Progenitor cell of endocrine pancreas (in vitro differentiated cells): ENCODE measurements at places on chromosomes 4 and X.

DNA sequence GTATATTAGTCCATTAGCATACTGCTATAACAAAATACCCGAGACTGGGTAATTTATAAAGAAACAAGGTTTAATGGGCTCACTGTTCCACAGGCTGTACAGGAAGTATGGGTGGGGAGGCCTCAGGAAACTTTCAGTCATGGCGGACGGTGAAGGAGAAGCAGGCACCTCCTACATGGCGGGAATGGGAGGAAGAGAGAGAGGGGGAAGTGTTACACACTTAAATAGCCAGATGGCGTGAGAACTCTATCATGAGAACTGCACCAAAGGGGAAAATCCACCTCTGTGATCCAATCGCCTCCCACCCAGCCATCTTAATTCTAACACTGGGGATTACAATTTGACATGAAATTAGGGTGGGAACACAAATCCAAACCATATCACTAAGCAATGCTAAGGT lies 98.9 kb upstream of the SH3RF1 start:
- H3K27me3 ChIP-seq = no peaks in the 10 kb centered on the region
- H3K4me1 ChIP-seq = no peaks in the 10 kb centered on the region
- no peak overlapping the region for H3K27ac ChIP-seq
- no peak overlapping the region for H3K4me3 ChIP-seq
- DNase-seq = no peak

GRCh38 chr4:67687636-67688035 lies 13.3 kb downstream of the UBA6 start:
- no peak for DNase-seq
- no peak overlapping the region for H3K4me3 ChIP-seq
- no peaks in the 10 kb centered on the region for H3K27me3 ChIP-seq
- H3K36me3 ChIP-seq = peaks cover 12% of the 10 kb centered on the region
- H3K4me1 ChIP-seq = no peaks in the 10 kb centered on the region

DNA sequence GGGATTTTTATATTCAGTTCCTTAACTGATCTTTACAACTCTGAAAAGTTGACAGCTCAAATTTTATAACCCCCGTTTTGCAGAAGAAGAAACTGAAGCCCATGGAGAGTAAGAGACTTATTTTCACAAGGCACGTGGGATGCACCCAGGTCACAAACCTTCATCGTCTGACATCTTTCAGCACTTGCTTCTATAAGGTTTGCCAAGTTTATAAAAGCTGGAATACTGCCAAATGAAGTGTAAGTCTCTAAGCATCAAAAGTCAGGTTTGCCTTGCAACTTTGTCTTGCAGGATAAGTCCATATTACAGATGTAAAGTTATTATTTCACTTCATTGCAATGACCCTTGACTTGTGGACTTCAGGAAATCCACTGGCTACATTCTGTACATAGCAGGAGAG lies 6.3 kb upstream of the KCNIP4 start:
- no peak overlapping the region for H3K4me3 ChIP-seq
- H3K27me3 ChIP-seq = peaks cover 27% of the 10 kb centered on the region
- no peak for DNase-seq
- H3K36me3 ChIP-seq = no peaks in the 10 kb centered on the region

GRCh38 chr4:4247696-4248028 lies 361 bp downstream of the TMEM128 start:
- no peak for DNase-seq
- H3K27me3 ChIP-seq = peaks cover 3% of the 10 kb centered on the region
- peak overlapping the region; percentile 95 for H3K4me3 ChIP-seq
- peak overlapping the region; percentile 99 for H3K27ac ChIP-seq

- H3K4me3 ChIP-seq = peak overlapping the region; percentile 50
- H3K36me3 ChIP-seq = peaks cover 9% of the 10 kb centered on the region
- H3K27me3 ChIP-seq = no peaks in the 10 kb centered on the region
- no peak for DNase-seq
- H3K27ac ChIP-seq = peak overlapping the region; percentile 97
These were observed 68.7 kb downstream of the MGST2 start for GRCh38 chr4:139734201-139734874.

DNA sequence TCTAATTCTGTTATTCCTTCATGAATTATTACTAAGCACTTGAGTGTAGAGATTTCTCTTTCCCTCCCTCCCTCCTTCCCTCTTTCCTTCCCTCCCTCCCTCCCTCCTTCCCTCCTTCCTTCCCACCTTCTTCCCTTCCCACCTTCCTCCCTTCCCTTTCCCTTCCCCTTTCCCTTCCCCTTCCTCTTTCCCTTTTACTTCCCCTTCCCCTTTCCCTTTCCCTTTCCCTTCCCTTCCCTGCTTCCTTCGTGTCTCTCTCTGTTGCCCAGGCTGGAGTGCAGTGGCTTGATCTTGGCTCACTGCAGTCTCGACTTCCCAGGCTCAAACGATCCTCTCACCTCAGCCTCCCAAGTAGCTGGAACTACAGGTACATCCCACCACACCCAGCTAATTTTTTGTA lies 49.4 kb upstream of the RAB40AL start:
- H3K4me1 ChIP-seq = no peaks in the 10 kb centered on the region
- no peak overlapping the region for H3K4me3 ChIP-seq
- no peak overlapping the region for H3K27ac ChIP-seq
- no peak for DNase-seq

GRCh38 chr4:127575888-127576287 lies 56.9 kb upstream of the INTU start:
- no peak for DNase-seq
- H3K4me1 ChIP-seq = no peaks in the 10 kb centered on the region
- H3K27ac ChIP-seq = no peak overlapping the region
- no peaks in the 10 kb centered on the region for H3K36me3 ChIP-seq

GRCh38 chr4:147617841-147618691 lies 869 bp downstream of the TMEM184C start:
- peaks cover 7% of the 10 kb centered on the region for H3K36me3 ChIP-seq
- no peaks in the 10 kb centered on the region for H3K27me3 ChIP-seq
- H3K4me3 ChIP-seq = peak overlapping the region; percentile 93

DNA sequence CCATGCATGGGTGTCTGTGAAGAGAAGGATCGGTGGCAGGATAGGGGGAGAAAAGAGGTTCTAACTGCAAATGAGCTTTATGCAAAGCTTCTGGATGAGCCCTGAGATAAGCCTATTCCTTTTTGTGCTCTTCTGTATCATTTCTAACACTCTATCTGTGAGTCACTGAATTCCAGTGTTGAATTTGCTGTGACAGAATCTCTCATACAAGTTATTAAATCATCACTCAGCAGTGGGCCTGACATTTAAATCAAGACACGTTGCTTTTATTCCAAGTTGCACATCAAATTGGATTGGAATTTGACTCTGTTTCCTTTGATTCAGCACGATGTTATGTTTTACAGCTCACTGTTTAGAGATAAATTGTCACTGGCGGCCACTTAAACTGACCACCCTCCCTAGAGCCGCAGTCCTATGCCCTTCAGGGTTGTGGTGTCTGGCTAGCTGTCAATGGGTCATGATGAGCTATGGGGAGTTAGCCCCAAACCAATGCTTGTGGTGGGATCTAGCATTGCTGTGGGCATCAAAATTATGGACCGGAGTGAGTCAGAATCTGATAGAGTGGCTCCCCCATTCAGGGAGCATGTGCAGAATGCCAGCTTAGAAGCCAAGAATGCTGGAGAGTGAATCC lies 42.7 kb downstream of the LHFPL1 start:
- no peaks in the 10 kb centered on the region for H3K4me1 ChIP-seq
- H3K27me3 ChIP-seq = no peaks in the 10 kb centered on the region
- no peaks in the 10 kb centered on the region for H3K36me3 ChIP-seq
- DNase-seq = no peak
- H3K27ac ChIP-seq = no peak overlapping the region
- H3K4me3 ChIP-seq = no peak overlapping the region

GRCh38 chr4:129583868-129584267 lies 487.9 kb downstream of the C4orf33 start:
- no peak for DNase-seq
- H3K4me1 ChIP-seq = no peaks in the 10 kb centered on the region
- H3K27me3 ChIP-seq = no peaks in the 10 kb centered on the region
- H3K36me3 ChIP-seq = no peaks in the 10 kb centered on the region
- H3K27ac ChIP-seq = no peak overlapping the region
- H3K4me3 ChIP-seq = no peak overlapping the region

DNA sequence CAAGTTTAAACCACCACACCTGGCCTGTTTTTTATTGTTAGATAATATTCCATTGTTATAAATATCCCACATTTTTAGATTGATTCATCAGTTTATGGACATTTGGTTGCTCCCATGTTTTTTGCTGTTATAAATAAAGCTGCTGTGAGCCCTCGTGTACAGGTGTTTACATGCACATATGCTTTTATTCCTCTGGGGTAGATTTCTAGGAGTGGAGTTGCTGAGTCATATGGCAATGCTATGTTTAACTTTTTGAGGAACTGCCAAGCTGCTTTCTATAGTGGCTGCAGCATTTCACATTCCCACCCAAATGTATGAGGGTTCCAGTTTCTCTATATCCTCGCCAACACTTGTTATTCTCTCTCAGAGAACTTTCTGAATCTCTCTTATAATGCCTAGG lies 90.5 kb downstream of the TBL1X start:
- H3K4me1 ChIP-seq = peaks cover 4% of the 10 kb centered on the region
- peaks cover 2% of the 10 kb centered on the region for H3K36me3 ChIP-seq
- H3K4me3 ChIP-seq = no peak overlapping the region

DNA sequence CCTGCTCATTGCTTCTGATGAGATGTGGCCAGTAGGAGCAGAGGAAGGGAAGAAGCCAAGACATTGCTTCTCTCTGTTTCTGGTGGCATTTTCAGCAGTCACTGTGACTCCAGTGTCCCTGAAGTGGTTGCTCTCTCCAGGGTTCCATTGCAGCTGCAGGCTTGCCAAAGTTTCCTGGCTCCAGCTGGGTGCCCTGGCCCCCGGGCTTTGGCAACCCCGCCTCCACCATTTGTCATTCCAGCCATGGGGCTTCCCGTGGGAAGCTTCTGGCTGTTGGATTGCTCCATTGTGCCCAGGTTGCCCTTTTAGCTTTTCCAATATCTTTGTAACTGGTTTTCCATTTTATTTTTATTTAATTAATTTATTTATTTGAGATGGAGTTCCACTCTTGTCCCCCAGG lies 12.7 kb downstream of the FGFBP1 start:
- no peaks in the 10 kb centered on the region for H3K36me3 ChIP-seq
- H3K27ac ChIP-seq = no peak overlapping the region
- DNase-seq = no peak
- H3K27me3 ChIP-seq = peaks cover 17% of the 10 kb centered on the region
- H3K4me1 ChIP-seq = no peaks in the 10 kb centered on the region

DNA sequence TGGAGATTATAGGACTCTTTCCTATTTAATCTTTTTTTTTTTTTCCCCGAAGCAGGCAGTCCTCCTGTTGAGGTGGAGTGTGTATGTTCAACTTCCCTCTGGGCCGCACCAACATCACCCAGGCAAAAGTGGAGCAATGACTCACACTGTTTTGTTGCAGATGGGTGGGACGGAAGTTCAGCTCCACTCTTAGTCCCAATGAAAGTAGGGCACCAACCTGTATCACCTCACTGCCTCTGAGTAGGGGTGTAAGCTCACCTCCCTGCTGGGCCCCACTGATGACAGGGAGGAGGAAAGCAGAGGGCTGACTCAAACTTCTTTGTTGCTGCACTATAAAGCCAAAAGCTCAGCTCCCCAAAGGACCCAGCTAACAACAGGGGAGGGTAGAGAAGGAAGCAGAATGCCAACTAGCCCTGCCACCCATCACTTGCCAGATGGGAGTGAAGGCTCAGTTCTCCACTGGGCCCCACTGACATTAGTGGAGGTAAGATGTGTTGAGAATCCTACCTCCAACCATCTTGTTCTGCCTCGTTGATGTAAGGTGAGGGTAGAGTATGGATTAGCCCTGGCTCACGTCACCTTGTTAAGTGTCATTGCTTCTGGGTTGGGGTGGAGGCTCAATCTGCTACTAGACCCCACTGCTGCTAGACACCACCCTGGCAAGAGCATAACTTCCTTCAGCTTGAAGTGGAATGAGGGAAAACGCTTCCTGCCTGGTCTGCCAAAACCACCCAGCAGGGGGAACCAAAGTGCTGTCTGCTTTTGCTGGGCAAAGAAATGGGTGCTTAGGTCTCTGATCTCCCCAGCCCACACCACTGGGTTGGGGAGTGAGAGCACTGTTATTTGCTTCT lies 14.1 kb downstream of the RPS6KA3 start:
- H3K27ac ChIP-seq = no peak overlapping the region
- DNase-seq = peak; percentile 30
- H3K4me3 ChIP-seq = no peak overlapping the region
- H3K27me3 ChIP-seq = no peaks in the 10 kb centered on the region

GRCh38 chr4:155271557-155271956 lies 63.1 kb downstream of the NPY2R start:
- no peaks in the 10 kb centered on the region for H3K36me3 ChIP-seq
- no peak for DNase-seq
- H3K4me3 ChIP-seq = no peak overlapping the region
- no peak overlapping the region for H3K27ac ChIP-seq
- H3K27me3 ChIP-seq = no peaks in the 10 kb centered on the region
- no peaks in the 10 kb centered on the region for H3K4me1 ChIP-seq

DNA sequence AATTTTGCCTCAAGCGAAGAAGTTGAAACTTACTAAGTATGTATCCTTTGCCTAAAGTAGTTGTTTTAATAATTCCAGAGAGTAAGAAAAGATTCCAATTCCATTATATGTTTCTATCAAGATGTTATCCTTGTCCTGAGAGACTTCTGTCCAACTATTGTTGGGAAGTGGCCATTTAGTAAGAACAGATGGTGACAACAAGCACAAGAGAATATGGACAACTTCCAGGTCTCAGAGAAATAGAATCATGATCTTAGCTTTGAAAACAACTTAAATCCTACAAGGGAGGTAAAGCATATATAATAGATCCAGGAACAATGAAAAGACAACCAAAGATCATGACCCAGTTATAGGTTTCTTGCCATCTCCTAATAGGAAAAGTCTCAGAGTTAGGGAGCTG lies 486.6 kb upstream of the PCDH10 start:
- DNase-seq = no peak
- H3K4me3 ChIP-seq = no peak overlapping the region
- H3K27me3 ChIP-seq = no peaks in the 10 kb centered on the region

DNA sequence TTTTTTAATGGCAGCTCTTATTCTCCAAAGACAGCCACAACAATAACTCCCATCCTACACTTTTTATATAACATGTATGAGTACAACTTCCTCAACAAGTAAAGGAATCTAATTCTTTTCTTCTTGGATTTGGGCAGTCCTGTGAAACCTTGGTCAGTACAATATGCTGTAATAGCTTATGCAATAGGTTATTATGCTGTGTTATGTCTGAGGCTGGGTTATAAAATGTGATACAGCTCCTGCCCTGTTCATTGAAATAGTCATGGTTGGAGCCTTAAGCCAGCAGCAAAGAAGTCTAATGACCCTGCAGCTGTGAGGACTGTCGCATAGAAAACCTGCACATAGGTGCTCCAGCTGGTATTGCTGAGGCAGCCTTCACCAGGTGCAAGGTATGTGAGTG lies 215.8 kb upstream of the RASGEF1B start:
- H3K27me3 ChIP-seq = no peaks in the 10 kb centered on the region
- H3K27ac ChIP-seq = no peak overlapping the region

DNA sequence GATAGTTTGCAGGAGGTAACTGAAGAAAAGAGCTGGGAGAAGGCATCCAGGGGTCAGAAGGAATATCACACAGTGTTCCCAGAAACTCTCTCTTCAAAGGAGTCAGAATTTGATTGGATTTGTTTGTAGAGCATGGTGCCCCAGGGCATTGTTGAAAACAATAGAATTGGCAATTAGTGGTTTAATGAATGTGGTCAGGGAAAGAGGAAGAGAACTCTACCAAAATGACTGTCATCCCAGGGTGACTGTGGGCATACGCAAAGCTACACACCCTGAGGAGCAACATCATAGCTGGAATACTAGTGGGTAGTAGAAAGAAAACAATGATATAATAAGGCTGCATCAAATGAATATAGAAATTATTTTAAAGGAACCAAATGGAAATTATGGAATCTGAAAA lies 21.5 kb downstream of the TNIP2 start:
- peak overlapping the region; percentile 15 for H3K27ac ChIP-seq
- H3K4me1 ChIP-seq = no peaks in the 10 kb centered on the region
- no peak overlapping the region for H3K4me3 ChIP-seq
- no peaks in the 10 kb centered on the region for H3K27me3 ChIP-seq
- DNase-seq = no peak
